ENCODE measurements at places on chromosomes 16 and 17.

GRCh38 chr16:85686912-85687591, 1.7 kb downstream of the GINS2 start:
- no peak overlapping the region for H3K27ac ChIP-seq
- H3K36me3 ChIP-seq, result no peaks in the 10 kb centered on the region
- H3K4me3 ChIP-seq, result no peak overlapping the region
- H3K27me3 ChIP-seq, result no peaks in the 10 kb centered on the region

GRCh38 chr17:55271958-55272710, 7.4 kb downstream of the HLF start:
- peaks cover 61% of the 10 kb centered on the region for H3K4me1 ChIP-seq
- peak overlapping the region; percentile 86 for H3K27ac ChIP-seq
- no peak overlapping the region for H3K4me3 ChIP-seq
- no peaks in the 10 kb centered on the region for H3K27me3 ChIP-seq
- DNase-seq, result no peak

GRCh38 chr17:16953347-16953746, 18.6 kb downstream of the TNFRSF13B start:
- no peak overlapping the region for H3K4me3 ChIP-seq
- H3K36me3 ChIP-seq, result no peaks in the 10 kb centered on the region
- no peaks in the 10 kb centered on the region for H3K27me3 ChIP-seq
- no peak overlapping the region for H3K27ac ChIP-seq
- DNase-seq, result no peak

- DNase-seq, result no peak
- H3K36me3 ChIP-seq, result no peaks in the 10 kb centered on the region
- H3K27me3 ChIP-seq, result no peaks in the 10 kb centered on the region
- no peaks in the 10 kb centered on the region for H3K4me1 ChIP-seq
- H3K27ac ChIP-seq, result no peak overlapping the region
- no peak overlapping the region for H3K4me3 ChIP-seq
These were observed 24.2 kb upstream of the HNF1B start for GRCh38 chr17:37769050-37769449.

DNA sequence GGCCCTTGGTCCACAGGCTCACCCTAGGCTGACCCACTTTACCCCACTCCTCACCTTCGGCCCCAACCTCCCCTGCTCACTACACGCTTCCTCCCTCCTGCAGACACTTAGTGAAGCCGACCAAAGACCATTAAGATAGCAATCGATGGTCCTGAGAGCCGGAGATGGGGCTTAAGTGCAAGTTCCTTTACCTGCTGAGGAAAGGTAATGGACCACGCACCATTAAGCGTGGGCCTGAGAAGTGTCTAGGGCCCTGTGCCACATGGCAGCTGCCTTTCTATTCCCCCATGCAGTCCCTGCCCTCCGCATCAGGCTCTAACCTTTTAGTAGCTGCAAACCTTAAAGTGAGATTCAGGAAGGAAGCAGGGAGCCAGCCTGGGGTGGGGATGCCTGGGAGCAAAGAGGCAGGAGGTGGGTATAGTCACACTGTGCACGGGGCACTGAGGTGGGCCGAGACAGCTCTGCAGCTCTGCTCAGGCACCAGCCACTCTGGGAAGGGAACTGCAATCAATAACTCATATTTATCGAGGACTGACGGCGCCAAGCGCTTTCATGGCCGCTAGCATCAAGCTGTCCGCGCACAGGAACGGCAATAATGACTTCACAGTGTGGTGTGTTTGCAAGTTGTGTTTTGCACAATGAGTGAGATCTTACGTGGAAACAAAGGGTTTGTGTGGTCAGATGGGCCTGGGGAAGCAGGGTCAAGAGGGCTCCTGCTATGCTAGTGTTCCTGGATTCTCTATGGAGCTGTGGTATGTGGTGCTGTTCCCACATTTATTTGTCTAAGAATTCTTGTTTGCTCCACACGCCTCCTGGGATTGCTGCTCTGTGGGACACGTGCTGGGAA, 84.9 kb upstream of the CDC42EP4 start:
- no peaks in the 10 kb centered on the region for H3K27me3 ChIP-seq
- DNase-seq, result no peak
- no peaks in the 10 kb centered on the region for H3K36me3 ChIP-seq
- H3K27ac ChIP-seq, result no peak overlapping the region

DNA sequence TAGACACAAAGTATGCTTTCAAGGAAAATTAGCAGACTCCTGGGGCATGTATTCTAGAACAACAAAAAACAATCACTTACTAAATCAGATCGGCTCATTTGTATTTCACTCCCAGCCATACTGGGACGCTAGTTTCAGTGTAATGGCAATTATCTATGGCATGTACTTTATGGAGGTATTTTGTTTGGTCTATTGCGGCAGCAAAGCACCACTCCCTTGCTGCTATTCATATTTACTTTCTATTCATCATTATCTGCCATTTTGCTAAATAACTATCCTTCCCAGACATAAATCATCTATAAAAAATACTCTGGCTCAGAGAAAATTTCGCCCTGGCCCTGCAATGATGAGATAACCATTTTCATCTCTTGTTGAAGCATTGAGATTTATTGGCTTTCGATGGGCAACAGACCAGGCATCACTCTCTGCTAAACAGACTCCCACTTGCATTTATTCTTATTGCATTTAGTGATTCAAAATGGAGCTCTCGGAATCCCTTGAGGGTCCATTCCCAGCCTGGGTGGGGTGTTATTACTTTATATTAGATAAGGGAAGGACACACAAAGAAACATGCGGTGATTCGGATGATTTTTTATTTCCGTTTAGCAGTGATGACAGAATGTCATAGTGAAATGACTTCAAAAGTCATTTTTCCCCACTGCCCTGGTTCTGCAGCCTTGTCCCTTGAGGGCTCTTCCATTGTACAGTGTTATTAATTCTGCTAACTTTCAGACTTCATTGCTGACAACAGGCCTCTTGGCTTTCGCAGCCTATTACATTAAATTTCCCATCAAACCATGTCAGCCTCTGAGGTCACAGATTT, 225.8 kb downstream of the IRX3 start:
- no peaks in the 10 kb centered on the region for H3K36me3 ChIP-seq
- H3K27ac ChIP-seq, result no peak overlapping the region
- H3K27me3 ChIP-seq, result no peaks in the 10 kb centered on the region
- no peak for DNase-seq

Measured in esophagus squamous epithelium (tissue), 5 donors.